AG10803 (cell line): ENCODE measurements at places on chromosomes 1 and 21.

- DNase-seq = no peak
Measured at GRCh38 chr1:39378377-39378776, 113.1 kb upstream of the BMP8A start.

- no peak for DNase-seq
Measured at GRCh38 chr1:233582439-233582838, 31.5 kb upstream of the KCNK1 start.

GRCh38 chr1:181255270-181255929, 166.9 kb downstream of the IER5 start:
- peak; percentile 99 for DNase-seq

GRCh38 chr21:17461014-17461413, 51.8 kb upstream of the CXADR start:
- peak; percentile 74 for DNase-seq

DNA sequence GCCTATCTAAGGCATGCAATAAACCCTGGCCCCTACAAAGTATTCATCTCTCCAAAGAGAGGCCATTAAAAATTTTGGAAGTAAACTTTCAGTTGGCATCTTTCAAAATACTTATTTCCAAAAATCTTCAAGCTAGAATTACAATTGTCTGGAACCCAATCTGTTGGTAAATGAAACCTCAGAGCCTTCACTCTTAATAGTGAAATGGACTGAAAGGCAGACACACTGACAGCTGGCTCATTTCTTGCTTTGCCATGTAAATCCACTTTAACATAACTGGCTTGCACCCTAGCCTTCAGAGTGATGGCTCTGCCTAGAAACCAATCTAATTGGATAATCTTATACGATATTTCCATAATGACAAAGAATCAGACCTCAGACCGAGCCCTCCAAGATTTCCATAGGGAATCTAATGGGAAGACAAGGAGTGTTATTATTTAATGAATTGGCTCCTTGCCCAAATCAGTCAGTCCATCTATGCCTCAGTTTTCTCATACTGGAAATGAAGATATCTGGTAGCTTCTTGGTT, 9.2 kb upstream of the PALMD start:
- no peak for DNase-seq

DNA sequence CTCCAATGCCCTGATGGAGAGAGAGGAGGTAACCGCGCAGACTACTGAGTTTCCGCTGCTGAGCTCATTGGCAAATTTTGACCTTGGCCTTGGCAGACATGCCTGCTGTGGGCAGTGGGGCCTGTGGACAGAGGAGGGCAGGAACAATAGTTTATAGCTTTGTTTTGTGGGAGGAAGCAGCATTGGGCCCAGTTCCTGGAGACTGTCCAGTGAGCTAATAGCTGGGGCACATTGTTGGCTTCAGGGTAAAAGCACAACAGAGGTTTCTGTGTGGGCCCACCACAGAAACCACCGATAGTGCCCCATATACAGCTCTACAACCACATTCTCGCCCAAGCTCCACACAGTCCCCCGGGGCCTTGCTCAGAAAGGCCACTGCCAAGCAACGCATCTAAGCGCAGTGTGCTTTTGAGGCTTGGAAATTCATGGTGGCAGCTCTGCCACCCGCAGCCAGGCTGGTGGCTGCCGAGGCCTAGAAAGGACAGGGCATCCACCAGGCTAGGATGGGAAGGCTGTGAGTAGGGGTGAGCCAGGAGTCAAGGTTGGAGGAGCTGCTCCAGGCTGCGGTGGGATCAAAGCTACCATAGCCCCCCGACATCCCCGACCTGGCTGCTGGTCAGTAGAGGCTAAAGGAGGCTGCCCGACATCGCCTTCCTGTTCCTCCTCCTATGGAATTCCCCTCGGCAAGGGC, 43.2 kb downstream of the NEK2 start:
- DNase-seq = no peak

DNA sequence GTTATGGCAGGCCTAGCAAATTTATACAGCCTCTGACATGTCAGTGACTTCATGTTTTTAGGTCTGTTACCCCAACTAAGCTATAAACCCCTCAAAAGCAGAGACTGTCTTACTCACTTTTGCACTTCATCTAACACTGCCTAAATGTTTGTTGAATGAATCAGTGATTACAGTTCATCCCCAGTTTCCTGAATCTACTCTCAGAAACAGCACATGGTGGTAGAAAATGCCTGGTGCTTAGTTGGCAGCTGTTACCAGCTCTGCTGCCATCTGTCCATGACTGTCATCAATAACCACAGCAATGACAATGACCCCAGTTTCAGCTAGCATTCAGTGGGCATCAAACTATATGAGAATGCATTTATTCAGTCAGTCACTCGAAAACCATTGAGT, 110.5 kb upstream of the SERBP1 start:
- DNase-seq = peak; percentile 25

GRCh38 chr1:206112600-206113301, 4.4 kb downstream of the AVPR1B start:
- DNase-seq = no peak

GRCh38 chr1:17081439-17081838, 27.6 kb upstream of the SDHB start:
- no peak for DNase-seq

- no peak for DNase-seq
Measured at GRCh38 chr1:66933887-66934700, 9.3 kb downstream of the MIER1 start.

DNA sequence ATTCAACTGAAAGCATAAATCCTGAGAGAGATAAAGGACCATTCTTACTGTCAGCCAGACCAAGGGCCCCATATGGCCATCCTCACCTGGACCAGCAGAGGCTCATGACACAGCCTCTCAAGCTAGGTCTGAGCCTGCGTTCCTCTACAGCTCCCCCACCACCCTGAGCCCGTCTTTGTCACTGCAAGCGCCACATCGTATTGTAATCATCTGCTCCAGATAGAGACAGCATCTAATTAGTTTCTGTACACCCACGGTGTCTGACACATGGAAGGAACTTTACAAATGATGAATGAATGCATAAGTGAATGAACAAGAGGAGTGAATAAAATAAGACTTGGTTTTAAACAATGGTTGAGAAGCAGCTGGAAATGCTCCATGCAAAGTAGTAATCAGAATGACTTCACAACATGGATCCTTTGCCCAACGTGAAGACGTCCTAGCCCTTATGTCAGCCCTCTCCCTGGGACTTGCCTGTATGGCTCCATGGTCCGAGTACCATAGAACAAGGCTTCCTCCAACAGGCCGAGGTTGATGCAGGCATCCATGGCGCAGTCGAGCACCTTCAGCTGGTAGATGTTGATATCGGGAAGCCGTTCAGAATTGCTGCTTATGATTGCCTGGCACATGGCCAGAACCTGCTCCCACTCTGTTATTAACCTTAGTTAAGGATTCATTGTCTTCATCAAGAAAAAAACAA, 648.9 kb downstream of the SMYD3 start:
- DNase-seq = no peak

DNA sequence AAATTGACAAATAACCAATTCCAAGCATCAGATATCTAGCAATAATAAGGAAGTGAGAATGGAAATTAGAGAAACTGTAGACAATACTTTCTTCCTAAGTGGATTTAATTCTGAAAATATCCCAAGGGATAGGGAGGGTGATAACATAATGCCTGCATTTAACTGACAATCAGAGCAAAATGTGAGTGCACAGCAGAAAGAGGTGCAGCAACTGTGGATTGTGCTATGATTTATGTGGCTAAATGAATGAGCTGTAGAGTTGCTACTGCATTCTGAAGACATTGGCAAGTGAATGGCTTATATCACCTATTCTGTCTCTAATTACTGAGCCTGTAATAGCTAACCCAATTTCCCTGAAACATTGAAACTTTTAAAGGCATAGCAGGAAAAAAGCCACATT, 39.0 kb downstream of the OLFM3 start:
- no peak for DNase-seq

- no peak for DNase-seq
Measured at GRCh38 chr1:62349470-62350233, 30.4 kb upstream of the KANK4 start.

- peak; percentile 28 for DNase-seq
Measured at GRCh38 chr1:229271448-229272159, 693 bp downstream of the RAB4A start.

- no peak for DNase-seq
Measured at GRCh38 chr1:233916706-233917105, 12.2 kb downstream of the SLC35F3 start.

GRCh38 chr1:44820328-44821239, 12.3 kb downstream of the BTBD19 start:
- no peak for DNase-seq

DNA sequence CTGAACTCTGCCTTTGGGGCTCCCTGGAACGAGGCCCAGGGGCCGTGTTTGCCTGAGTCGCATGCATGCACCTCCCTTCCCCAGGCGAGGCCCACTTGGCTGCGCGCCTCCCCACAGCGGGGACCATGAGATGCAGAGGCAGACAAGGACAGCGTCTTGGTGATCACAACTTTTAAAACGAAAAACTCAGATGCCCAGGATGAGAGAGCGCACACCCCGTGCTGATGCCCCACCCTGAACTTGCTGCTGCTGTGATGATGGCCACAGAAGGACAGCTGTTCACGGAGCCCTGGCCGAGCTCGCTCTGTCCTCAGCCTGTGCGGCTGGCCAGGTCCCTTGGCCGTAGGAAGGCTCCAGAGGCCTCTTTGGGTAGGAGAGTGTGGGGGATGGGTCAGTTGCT, 11.4 kb upstream of the PRMT2 start:
- DNase-seq = no peak

DNA sequence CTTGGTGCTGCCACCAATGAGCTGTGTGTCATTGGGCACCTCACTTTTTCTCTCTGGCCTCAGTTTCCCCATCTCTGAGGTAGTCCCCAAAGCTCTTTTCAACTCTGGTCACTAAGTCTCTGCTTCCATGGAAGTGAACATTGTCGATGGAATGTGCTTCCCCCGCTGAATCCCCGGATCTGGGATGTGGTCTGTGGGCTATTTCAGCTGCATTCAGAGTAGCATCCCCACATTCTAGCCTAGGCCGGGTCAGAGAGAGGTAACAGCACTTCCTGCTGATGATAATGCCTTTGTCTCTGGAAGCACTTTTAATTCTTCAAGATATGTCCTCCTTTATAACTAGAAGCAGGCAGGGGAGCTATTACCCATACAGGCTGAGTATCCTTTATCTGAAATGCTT, 29.8 kb downstream of the RASSF5 start:
- no peak for DNase-seq

- no peak for DNase-seq
Measured at GRCh38 chr1:11198851-11199594, 9.9 kb downstream of the ANGPTL7 start.
